ENCODE measurements at places on chromosomes 6 and 20.

GRCh38 chr20:33276303-33277113 is 6.5 kb upstream of the BPIFB1 start:
- DNase-seq = peak; percentile 55

GRCh38 chr6:94362061-94362864 is 942.9 kb upstream of the EPHA7 start:
- no peak for DNase-seq

DNA sequence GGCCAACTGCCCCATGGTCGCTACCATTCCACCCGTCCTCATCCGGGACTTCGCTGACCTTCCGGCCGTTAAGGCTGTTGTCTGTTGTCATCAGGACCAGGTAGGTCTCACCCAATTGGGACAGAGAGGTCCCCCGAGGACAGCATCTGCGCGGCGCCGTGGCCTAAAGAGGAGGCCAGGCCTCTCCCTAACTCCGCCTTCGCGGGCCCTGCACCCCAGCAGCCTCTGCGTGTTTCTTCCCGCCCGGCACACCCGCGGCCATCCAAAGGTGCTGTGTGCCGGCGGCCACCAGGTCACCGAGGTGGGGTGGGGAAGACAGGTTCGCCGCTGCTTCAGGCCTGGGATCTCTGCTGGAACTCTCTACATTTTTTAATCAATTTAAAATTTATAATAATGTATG is 9.0 kb downstream of the OR2W1 start:
- no peak for DNase-seq

GRCh38 chr6:26472549-26473290 is 15.0 kb downstream of the BTN2A1 start:
- no peak for DNase-seq

- no peak for DNase-seq
Observed at GRCh38 chr20:58251979-58252591, 23.6 kb upstream of the ANKRD60 start.

GRCh38 chr20:63272105-63273058 is at the start of gene ARFGAP1:
Gene ARFGAP1 (plus strand): TSS chr20:63272813. CDS start chr20:63275581, 2,768 bp downstream.
- DNase-seq = peak; percentile 99

- peak; percentile 14 for DNase-seq
Observed at GRCh38 chr20:38514947-38515346, 42.3 kb downstream of the RALGAPB start.

DNA sequence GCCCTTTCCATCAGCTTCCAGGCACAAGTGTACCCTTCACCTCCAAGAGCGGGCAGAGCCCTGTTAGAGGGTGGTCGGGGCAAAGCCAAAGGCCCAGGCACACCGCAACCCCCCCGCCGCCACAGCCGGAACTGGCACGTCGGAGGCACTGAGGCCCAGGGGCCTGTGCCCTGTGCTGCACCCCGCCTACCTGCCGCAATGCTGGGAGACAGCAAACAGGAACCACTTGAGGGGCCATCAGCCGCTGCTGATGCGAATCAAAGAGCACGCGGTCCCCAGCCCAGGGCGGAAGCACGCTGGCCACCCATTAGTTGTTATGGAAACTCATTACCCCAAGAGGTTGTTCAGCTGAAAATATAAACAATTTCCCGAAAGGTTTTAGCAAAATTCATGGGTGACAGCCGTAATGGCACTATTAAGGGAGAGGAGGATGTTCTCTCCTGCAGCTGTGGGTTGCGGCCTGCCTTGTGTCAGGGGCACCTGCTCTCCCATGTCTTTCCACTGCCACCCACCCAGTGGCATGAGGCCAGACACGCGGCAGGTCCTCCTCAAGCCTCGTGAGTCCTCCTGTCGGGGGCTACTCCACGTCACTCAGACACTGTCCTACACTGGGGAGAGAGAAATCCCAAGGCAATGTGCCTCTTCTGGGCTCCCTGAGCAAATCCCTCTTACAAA is 65.3 kb downstream of the EDN3 start:
- DNase-seq = no peak

GRCh38 chr20:62595491-62595890 is 46.8 kb upstream of the SLCO4A1 start:
- no peak for DNase-seq

- no peak for DNase-seq
Observed at GRCh38 chr6:36639171-36639808, 39.2 kb upstream of the CDKN1A start.

DNA sequence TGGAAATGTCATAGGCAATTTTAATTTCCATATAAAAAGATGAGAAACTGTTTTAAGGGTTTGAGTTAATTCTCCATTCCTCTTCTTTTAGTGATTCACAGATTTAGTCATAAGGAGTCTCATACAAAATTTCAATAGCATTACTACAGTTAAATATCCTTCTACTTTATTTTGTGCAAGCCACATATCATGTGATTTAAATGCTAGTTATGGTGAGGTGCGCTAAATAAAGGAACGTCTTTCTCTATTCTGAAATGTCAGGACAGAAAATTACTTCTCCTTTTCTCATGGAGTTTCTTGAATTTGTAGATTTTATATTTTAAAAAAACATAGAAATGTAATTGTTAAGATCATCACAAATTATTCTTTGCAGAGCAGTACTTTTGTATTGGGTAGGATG is 50.0 kb upstream of the SUPT3H start:
- no peak for DNase-seq

DNA sequence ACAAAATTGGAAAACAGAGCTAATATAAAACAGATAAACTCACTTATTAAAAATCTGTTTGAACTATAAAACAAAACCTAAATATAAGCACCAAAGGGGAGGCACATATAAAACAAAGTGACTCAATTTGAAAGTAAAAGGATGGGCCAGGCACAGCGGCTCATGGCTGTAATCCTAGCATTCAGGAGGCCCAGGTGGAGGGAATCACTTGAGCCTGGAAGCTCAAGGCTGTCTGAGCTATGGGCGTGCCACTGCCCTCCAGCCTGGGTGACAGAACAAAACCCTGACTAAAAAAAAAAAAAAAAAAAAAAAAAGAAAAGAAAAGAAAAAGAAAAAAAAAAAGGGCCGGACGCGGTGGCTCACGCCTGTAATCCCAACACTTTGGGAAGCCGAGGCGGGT is 31.1 kb upstream of the SMAP1 start:
- no peak for DNase-seq

DNA sequence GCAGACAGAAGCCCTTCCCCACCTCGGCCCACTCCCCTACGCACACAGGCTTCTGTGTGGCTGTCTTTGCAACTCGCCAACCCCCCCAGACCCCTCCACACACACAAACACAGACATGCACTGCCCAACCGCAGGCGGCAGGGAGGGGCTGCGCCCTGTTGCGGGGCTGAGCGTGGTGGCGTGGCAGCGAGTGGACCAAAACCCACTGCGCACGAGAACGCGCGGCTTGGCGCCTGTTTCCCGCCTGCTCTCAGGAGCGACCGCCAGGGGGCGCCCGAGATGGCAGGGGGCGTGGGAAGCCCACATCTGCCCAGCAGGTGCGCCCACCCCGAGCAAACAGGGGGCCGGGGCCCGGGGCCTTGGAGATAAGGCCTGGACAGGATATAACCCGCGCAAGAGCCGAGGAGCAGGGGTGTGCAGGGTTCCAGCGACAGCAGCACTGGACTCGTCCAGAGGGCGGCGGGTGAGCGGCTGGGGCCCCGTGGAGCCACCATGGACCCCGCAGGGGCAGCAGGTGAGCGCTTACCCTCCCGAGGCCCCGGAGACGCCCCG is at the start of gene RBPJL:
RBPJL (plus strand) TSS at position 410 of the 552 bp plus-strand sequence; CDS start at position 493, 83 bp downstream.
- DNase-seq = peak; percentile 90

DNA sequence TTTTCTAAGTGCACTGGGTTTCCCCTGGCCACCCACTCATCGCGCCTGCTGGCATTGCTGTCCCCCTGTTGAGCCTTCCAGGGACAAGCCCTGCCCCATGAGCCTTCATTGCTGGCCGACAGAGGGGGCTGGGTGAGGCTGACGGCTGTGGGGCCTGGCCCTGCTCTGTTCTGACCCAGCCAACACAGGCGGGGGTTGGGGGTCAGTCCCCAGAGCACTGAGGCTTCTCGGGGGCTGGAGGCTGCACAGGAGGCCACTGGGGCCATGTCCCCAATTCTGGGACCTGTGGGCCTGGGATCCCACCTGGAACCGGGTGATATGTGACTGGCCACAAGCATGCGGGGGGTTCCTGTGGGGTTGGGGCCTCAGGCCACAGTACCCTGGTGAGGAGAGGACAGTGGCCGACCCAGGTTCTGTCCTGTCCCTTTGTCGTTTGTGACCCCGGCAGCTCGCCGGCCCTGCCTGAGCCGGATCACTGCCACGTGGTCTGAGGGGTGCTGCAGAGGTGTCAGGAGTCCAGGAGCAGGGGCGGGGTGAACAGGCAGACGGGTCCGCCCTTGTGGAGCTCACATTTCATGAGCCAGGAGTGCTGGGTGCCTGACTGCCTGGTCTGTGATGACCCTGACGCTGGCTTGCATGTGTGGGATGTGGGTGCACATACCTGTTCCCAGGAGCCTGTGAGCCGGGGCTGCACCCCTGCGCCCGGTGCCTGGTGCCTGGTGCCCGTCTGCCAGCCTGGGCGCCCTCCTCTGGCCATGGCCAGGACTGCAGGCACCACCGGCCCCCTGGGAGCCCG is 2.1 kb upstream of the COL20A1 start:
- peak; percentile 95 for DNase-seq

GRCh38 chr6:161626132-161626676 is 352.3 kb upstream of the AGPAT4 start:
- DNase-seq = no peak

DNA sequence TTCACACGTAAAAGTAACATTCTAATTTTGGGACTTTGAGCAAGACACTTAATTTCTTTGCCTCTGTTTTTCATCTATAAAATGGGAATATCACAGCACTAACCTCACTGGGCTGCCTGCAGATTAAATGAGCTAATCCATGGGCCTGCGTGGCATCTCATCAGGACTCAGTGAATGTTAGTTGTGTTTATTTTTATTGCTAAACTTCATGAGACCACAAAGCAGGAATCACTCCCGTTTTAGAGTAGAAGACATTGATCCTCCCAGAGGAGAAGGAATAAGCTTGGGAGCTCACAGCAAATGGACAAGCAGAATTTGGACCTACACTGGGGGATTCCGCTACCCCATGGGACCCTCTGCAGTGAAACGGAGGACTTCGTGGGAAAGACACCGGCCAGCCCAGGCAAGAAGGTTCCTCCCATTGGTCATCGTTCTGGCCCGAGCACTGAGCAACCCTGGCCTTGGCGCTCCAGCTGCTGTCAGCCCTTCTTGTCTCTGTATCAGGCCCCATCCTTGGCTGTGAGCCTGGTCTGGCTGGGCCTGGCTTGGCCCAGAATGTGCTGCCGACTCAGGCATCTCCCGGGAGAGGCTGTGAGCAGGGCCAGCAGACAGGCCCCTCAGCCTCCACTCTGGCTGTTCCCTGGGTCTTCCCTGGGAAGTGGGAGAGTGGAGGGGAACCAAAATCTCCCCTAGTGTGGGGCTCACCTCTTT is 79.8 kb downstream of the NFATC2 start:
- peak; percentile 59 for DNase-seq
